Foreskin keratinocyte (primary cell): ENCODE measurements at places on chromosomes 11 and 22.

GRCh38 chr22:32799496-32799895 lies 2.0 kb upstream of the TIMP3 start:
- no peak for DNase-seq

DNA sequence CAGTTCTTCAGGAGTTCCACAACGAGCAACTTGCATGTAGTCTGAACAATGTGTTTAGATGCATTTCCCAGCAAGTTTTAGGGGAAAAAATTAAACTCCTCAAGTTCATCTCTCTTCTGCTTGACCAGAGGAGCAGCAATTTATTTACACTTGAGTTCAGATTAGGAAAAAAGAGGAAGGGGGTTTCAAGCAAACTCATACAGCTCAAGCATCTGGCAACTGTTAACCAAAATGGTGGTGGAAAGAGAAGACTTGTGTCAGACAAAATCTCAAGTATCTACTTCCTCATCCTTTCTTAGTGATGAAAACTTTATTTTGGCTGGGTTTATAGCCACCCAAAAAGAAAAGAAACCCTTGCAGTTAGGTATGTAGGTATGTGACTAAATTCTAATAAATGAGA lies 29.1 kb upstream of the PICALM start:
- DNase-seq, result no peak

DNA sequence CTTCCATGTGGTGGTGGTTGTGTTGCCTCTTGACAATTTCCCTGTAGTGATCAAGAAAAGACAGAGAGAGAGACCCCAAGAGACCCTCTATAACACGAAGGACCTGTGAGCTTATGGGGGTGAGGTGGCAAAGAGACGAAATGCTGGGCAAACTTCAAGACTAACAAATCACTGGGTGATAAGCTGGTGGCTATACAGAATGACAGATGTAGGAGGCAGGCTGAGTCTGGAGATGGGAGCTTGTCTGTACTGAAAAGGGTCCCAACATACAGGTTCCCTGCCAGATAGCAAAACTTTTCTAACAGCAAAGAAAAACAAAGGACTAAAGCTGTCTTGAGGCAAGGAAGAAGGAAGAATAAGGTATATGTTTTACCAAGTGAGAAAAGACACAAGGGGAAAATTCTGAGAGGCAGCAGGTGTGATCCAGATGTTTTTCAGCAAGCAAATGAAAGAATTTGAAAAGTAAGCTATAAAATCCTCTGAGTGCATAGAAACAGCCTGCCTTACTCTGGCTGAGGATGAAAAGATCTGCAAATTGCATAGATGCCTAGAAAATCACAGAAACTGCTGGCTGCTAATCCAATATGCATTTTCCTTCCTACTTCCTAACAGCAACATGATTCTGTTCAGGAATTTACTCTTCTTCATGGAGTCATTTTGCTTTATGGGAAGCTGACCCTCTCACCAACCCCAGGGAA lies 21.9 kb upstream of the LYVE1 start:
- DNase-seq, result no peak

- no peak for DNase-seq
Observed at GRCh38 chr11:1153951-1154493, 3.7 kb upstream of the MUC5AC start.

DNA sequence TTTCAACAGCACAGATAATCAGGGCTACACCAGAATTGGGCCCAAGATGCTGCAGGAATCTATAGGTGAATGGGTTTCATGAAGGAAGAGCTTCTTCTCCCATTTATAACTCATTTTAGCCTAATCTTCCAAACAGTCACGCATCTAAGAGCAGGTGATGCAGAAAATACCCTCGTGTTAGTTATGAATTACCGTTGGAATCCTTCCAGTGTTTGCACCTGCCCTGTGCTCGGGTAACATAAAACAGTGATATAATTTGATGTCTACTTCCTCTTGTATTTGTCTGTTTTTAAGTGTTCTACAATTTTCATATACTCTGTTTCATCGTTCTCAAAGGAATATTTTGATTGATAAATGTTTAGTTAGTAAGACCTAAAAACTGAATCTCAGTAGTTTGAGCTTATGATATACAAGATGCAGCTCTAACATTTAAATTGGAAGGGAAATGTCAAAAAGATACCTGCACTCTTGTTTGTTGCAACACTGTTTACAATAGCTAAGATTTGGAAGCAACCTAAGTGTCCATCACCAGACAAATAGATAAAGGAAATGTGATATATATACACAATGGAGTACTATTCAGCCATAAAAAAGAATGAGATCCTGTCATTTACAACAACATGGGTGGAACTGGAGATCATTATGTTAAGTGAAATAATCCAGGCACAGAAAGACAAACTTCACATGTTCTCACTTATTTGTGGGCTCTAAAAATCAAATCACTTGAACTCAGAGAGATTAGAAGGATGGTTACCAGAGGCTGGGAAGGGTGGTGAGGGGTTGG lies 42.1 kb downstream of the PPARA start:
- DNase-seq, result no peak

GRCh38 chr22:37892566-37893335 lies 13.3 kb upstream of the MICALL1 start:
- no peak for DNase-seq

- no peak for DNase-seq
Observed at GRCh38 chr22:30143265-30143664, 63.0 kb downstream of the HORMAD2 start.

GRCh38 chr11:118046964-118047700 lies 29.7 kb upstream of the TMPRSS4 start:
- DNase-seq, result no peak

DNA sequence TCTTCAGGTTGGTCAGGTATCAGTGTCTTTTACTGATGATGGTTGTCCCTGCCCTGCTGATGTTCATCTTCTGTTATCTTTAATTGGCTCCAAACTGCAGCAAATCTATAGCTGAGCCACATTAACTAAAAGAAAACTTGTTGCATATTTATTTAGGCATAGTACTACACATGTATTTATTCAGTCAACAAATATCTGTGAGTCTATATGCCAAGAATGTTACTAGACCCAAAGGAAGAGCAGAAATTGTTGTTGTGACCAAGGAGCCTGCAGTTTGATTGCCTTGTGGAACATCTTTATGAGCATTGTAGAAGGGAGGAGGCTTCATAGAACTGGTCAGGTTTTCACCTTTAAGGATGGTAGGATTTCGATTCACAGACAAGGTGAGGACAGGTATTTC lies 10.1 kb downstream of the BMAL1 start:
- no peak for DNase-seq

GRCh38 chr11:65429068-65429681 lies 6.6 kb downstream of the NEAT1 start:
- peak; percentile 71 for DNase-seq
